ENCODE measurements at places on chromosomes 1 and 21.

GRCh38 chr1:157521056-157521455 lies 31.3 kb downstream of the FCRL5 start:
- no peak for DNase-seq

DNA sequence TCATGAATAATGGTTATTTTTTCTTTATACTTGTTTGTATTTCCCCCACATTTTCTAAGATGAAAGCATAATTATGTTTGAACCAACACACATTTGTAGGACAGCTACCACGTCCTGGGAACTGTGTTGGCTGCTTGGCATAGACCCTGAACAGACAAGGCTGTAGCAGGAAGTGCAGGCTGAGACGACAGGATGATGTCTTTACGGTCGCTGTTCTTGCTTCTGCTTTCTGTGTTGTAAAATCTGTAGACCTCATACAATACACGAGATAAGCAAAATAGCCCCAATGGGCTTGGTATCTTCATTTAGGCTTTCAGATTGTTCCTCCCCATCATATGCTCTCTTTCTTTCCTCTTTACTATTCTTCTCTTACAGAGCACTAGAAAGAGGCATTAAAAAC lies 23.3 kb upstream of the OTUD3 start:
- DNase-seq = no peak

DNA sequence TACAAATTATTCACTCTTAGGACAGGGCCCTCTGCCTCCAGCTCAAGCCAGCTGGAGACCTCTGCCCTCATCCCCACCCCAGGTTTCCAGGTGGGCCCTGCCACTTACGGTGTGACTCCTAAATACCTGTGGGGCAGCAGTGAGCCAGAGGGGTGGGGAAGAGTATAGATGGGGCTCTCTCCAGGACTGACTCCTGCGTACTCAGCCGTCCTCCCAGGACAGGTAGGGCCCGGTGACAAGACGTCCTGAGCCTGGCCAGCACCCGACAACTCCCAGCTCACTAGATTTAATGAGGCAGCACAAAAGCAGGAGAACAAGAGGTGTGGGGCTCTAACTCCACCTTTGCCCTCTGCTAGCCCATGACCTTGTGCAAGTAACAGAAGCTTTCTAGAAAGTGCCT lies 16.8 kb downstream of the GNG12 start:
- DNase-seq = no peak

- no peak for DNase-seq
Observed at GRCh38 chr1:46221749-46222148, 18.6 kb downstream of the LURAP1 start.

DNA sequence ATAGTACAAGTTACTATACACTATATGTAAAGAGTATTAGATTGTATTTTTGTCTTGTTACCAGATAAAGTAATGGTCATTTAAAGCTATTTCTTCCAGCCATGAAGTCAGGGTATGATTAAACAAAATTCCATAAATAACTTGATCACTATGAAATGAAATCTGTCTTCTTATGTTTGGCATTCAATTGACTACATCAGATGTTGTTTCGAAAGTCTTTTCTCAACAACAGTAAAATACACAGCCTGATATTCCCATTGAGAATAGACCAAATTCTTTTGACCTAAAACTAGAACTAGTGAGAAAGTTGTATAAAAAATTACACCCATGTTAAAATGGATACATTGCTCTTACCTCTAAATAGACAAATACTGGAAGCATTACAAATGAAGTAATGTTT lies 134.6 kb upstream of the ADAMTS5 start:
- no peak for DNase-seq
